Stimulated activated CD8-positive, alpha-beta memory T cell treated with anti-CD3 and anti-CD28 coated beads, Interleukin-4, amount 100 ng/mL, for 48 hours (primary cell): ENCODE measurements at places on chromosomes 1 and 21.

DNA sequence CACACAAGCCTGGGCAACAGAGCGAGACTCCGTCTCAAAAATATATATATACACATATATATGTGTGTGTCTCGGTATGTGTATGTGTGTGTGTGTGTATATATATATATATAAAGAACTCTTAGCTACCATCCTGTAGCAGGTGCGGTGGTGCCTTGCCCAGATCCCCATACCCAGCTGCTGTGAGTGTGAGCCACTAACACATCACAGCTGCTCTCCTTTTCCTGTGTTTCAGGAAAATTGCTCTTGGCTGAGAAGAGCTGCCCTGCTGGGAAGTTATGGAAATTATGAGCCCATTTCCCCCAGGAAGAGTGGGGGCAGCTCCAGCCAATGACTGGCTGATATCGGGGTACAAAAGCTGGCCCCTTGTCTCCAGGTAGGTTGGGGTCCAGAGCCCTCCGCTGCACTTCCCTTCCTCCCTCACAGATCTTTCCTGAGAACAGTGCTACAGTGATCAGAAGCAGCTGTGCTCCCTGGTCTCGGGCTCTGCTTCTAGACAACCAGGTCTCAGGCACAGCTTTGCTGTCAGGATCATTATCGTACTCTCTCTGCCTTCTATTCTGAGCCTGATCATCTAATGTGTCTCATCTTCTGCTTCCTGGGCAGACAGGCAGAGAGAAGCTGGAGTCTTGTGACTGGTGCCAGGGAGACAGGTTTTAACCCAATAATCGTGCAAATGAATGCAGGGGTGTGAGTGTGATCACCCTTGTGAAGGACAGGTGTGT is 109.6 kb upstream of the ZNF678 start:
- DNase-seq: no peak

DNA sequence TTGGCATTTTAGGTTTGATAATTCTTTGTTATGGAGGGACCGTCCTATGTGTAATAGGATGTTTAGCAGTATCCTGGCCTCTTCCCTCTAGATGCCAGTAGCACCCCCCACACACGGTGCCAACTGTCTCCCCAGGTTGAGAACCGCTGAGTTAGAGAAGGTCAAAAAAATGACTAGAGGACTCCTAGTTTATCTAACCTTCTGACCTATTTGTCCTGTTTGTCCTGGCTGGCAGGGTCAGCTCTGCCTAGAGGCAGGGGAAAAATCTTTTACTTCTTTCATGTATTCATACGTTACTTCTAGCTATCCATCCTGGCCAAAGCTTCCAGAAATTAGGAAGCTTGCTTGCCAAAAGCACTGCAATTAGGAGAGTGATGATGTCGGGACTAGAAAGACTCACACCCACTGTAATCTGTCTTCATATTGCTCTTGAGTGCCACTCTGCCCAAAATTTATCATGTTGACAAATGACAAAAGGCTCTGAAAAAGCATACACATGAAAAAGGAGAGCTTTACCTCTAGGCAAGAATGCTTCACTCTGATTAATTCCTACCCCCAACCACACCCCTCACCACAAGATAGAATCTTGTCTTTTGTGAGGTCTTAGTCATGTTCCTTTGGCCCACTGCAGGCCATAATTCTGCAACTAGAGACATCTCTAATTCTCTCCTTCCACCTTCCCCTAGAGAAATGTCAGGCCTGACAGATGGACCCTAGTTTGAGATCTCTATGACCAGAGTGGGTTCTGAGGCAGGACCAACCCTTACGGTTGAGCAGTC is 14.4 kb upstream of the AKR1A1 start:
- no peak for DNase-seq

DNA sequence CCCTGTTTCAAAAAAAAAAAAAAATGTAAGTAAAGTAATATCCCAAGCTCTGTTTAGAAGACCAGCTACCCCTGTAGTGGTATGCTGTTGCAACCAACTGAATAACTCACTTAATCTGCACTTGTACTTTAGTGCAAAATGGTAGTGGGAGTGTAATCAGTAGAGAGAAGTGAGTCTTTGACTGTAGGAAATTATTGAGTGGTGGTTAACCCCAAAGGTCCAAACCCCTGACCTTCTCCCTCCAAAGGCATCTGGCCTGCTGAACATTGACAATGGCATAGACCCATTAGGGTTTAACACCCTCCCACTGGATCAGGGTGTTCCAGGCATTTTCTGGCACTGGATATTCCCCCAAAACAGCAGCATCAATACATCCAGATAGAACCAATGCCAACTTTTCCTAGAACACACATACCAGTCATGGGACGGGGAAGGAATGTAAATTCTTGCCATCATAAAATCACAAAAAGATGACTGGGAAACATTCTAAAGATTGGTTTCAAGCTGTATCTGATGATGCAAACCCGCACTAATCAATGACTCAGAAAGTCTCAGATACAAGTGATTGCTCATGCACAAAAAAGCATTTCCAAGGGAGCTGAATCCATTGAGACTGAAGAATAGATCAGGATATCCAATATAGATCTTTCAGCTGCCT is 110.3 kb downstream of the MRPL39 start:
- no peak for DNase-seq

DNA sequence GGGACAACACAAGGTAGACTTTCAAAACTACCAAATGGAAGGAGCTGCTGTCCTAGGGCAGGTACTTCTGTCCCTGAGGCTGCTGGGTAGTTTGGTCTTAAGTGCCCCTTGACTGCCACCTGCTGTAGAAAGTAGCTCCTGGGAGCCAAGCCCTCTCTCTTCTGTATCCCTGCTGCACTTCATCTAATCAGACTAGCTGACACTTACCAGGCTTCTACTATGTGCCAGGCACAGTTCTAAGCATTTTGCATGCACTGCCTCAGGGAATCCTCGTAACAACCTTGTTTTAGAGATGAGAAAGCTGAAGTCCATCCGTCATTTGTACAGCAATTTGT is 15.9 kb upstream of the SRSF4 start:
- DNase-seq: peak; percentile 34

- no peak for DNase-seq
Observed at GRCh38 chr1:86846164-86846647, 67.7 kb downstream of the SELENOF start.

DNA sequence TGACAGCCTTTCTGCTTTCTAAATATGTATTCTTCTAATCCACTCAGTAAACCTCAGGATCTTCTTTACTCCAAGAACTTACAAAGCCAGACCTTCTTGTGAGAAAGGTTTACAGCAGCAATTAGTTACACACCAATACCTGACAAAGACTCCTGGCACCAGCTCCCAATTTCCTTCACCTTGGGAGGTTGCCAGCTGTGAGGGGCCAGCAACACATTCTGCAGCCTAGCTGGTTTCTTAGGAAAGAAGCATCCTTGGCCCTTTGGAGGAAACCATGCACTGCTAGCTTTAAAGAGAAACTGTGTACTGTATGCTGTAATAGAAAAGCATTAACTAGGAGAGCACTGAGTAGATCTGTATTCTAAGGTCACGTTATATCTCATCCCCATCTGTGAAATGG is 10.8 kb downstream of the FYB2 start:
- no peak for DNase-seq

DNA sequence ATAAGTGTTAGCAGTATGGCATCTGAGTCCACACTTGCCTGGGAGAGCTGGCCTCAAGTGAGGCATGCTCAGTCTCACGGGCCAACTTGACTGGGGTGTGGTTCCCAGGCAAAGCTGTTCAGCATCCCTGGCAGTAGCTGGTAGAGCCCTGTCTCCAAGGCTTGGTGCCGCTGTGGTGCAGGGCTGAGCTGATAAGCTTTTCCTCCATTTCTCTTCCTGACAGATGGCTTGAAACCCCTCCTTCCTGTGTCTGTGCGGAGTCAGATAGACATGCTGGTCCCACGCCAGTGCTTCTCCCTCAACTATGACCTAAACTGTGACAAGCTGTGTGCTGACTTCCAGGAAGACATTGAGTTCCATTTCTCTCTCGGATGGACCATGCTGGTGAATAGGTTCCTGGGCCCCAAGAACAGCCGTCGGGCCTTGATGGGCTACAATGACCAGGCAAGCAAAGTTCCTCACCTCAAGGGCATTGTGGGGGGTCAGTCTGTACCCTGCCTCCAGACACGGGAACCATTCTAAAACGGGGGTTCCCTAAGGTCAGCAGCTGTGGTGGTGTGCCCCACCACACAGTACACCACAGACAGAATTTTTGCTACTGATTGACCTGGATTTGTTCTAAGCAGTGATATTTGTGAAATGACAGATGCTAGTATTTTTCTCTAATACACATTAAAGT is 13.7 kb upstream of the MIIP start:
- no peak for DNase-seq

- DNase-seq: no peak
Observed at GRCh38 chr1:204873176-204873575, 2.5 kb downstream of the NFASC start.

DNA sequence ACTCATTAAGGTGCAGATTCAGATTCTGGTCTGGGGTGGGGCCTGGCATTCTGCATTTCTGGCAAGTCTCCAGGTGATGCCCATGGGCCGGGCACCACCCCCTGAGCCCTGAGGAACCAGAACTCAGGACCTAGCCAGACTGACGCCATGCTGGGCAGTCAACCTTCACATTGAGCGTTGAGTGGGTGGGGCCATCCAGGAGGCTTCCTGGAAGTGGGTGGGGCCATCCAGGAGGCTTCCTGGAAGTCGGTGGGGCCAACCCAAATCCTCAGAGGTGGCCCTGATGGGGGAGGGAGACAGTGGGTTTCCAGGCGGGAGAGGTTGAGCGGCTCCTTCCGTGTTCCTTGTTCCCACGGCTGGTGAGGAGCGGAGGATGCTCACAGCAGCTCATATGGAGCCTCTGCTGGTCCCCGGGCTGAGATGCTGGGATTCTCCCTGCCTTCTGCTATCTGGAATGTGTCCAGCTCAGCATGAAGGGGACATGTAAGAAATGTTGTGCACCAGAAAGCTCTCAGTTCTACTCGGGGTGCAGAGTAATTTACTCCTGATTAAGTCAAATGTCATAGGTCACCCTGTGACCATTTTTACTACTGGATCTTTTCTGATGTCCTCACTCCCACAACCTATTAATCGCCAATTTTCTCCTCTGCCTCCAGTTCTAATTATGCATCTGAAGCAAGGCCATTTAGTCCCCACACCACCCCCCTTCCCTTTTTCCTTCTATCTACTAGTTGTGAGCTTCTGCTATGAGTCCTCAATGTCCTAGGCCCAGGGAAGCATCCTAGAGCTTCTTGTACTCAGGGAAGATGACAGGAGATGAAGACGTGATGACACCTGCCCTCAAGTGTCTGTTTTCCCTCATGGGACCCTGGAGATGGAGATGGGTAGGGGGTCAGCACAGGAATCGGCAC is 435.4 kb downstream of the PTPRU start:
- peak; percentile 10 for DNase-seq

- DNase-seq: no peak
Observed at GRCh38 chr1:240663169-240663879, 51.4 kb upstream of the GREM2 start.

GRCh38 chr21:44687671-44688070 is 5.7 kb upstream of the KRTAP12-1 start:
- no peak for DNase-seq

DNA sequence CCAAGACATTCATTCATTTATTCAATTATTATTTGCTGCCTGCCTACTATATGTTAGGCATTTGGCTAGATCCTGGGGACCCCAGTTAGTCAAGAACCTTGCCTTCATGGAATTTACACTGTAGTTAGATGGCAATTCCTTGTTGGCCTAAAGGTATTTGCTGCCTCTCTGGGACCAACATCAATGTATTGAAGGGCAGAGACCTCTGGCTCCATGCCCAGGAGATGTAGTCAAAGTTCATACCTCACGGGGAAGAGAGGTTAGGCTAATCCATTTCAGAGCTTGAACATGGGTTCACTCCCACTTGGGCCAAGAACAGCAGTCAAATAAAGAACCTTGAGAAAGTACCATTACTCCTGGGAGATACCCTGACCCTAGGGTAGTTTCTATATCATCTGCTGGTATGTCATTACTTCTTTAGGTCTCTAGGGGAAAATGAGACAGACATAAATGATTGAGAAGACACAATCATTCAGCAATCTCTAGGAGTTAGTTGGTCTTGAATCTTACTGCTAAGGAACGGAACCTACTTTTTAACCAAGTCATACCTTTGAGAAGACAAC is 32.0 kb downstream of the SORT1 start:
- DNase-seq: no peak

DNA sequence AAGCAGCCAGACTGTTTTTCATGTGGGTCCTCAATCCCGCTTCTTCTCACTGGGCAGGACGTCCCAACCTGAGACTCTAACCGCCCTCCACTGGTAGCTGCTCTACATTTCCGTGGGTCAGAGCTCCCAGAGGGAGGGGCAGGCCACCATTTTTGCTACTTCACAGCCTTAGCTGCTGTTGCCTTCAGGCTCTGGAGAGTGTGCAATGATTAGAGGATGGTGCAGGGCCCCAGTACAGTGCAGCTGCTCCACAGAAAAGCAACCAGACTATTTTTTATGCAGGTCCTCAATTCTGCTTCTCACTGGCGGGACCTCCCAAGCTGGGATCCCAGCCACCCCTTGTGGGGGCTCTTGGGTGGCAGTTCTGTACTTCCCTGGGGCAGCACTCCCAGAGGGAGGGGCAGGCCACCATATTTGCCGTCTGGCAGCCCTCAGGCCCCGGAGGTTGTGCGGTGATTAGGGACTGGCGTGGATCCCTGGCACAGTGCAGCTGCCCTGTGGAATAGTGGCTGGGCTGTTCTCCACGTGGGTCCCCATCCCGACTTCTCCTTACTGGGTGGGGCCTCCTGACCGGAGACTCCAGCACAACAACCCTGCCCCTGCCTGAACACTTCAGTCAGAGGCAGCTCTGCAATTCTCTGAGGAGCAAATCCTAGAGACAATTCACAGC is 647.6 kb upstream of the PKN2 start:
- DNase-seq: no peak

- no peak for DNase-seq
Observed at GRCh38 chr1:93672069-93672468, 9.6 kb downstream of the BCAR3 start.

DNA sequence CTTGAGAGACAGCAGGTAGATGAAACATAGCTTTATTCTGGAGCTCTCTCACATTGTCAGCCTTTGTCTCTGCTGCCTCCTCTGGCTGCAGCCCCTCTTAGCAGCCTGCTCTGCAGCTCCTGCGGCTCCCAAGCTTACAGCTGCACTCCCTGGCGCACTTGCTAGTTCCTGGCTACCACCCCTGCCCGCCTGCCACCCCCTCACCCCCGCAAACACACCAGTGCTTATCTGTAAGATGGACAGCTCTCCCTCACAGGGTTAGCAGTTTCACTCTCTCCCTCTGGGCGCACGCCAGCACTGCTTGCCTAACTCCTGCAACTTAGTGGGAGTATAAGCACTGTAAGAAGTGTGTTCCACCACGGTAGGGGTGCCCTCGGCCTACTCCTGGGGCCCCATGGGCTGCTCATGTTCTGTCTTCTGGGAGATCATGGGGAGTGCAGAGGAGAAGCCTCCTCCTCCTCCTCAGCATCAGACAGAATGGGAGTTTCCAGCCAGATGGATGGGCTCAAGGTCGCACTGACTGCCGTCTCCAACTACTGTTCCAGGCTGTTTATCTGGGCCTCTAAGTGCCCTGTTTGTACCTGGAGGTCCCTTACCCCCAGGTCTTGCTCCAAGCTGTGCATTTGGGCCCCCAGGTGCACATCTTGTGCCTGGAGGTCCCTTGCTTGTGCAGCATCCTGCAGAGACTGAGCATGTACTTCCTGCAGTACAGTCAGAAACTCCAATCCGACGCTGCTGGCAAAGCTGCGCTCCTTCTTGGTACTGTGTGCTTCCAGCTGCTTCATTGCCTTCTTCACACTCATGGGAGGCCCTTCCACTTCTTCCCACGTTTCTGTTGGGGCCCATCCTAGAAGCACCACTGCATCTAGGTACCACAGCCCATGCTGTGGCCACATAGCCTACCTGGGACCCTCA is 1388.1 kb downstream of the AMY1C start:
- no peak for DNase-seq
